ENCODE measurements at places on chromosomes 6 and 20. TPM values are rescaled to one million over a fixed set of nuclear protein-coding genes. Genes with fewer than 3 reads are reported as not detected.

The UTRN gene
- 93.2 TPM for total RNA-seq

The MEP1A gene
- not detected for total RNA-seq

The AARS2 gene
- 24.3 TPM for total RNA-seq

The ZBP1 gene
- total RNA-seq: not detected

The DST gene
- total RNA-seq: 670 TPM

The GLP1R gene
- not detected for total RNA-seq

The PLEKHG1 gene
- total RNA-seq: 5.4 TPM

The SEC63 gene
- total RNA-seq: 34.2 TPM

The PARD6B gene
- total RNA-seq: 1.0 TPM

The PHACTR3 gene
- not detected for total RNA-seq

The TUBB1 gene
- under 0.01 TPM for total RNA-seq

The EBF4 gene
- 0.99 TPM for total RNA-seq

The CDH4 gene
- 4.8 TPM for total RNA-seq

The MAP7 gene
- 1.5 TPM for total RNA-seq

The SYCP2L gene
- under 0.01 TPM for total RNA-seq

The ITPR3 gene
- 43.4 TPM for total RNA-seq

The PRPF6 gene
- total RNA-seq: 52.0 TPM

The SHLD1 gene
- 3.3 TPM for total RNA-seq

Data from fibroblast of lung (primary cell).